Fibroblast of skin of left quadriceps (primary cell): ENCODE measurements at places on chromosomes 1 and 21.

GRCh38 chr1:41957568-41957967 is 38.8 kb upstream of the HIVEP3 start:
- peak; percentile 13 for DNase-seq

DNA sequence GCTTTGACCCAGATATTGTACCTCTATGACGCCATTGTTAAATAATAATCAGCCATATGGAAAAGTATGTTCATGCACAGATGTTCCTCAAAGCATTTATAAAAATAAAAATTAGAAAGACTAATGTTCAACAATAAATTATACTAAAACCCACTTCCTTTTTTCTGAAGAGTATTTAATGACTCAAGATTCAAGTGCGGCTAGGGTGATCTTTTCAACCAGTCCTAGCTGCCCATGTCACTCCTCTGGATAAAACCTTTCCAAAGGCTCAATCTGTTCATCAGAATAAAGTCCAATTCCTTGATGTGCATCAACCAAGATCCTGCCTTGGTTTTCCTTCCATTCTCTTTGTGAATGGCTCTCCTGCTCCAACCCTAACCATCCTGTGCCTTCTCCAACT is 292.0 kb downstream of the VAV3 start:
- no peak for DNase-seq

GRCh38 chr1:14980621-14981218 is 172.8 kb upstream of the TMEM51 start:
- no peak for DNase-seq

- DNase-seq = no peak
Measured at GRCh38 chr1:54882519-54882918, 4.5 kb downstream of the DHCR24 start.

DNA sequence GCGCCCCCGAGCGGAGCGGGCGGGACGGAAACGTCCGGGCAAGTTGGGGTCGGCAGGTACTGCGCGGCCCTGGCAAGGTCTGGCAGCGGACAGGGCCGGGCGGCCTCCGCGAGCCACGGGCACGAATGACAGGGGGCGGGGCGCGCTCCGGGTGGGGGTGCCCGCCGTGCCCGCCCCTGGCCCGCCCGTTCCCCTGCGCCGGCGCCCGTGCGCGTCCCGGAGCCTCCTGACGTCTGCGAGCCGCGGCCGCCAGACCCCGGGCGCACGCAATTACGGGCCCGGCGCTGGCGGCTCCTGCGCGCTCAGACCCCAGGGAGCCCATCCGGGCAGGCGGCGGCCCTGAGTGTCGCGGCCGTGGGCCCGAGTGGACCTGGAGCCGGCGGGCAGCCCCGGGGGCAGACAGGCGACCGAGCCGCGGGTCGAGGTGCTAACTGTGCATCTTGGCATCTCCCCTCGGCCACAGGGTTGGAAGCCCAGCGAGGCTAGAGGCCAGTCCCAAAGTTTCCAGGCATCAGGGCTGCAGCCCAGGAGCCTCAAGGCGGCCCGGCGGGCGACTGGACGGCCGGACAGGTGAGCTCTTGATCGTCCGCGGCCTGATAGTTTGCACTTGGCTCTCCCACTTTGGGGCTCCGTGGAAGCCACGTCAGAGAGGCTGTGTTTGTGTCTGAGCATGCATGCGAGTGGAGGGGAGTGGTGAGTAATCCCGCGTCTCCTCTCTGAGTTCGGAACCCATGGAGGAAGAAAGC is 918 bp downstream of the MIB2 start:
- no peak for DNase-seq

DNA sequence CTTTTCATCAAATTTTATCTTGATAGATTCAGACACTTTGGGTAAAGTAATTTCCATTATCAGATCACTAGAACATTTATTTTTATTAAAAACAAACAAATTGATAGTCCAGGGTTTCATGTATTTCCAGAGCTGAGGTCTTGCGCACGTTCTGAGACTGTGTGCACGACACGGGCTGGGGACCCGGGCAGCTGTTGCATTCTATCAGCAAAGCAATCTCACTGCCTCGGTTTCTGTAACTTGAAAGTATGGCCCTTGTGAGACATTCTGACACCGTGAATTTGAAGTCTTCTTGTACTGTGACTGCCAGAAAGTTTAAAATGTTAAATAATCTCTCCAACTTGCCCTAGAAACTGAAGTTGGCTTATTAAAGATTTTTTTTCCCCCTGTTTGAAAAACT is 746.9 kb upstream of the ADGRL2 start:
- DNase-seq = no peak
